Left ventricle myocardium inferior (tissue), 1 donor: ENCODE measurements at places on chromosomes 11 and 22. TPM values are rescaled to one million over a fixed set of nuclear protein-coding genes. Genes with fewer than 3 reads are reported as not detected.

GRCh38 chr11:119424775-119425174, 1.8 kb upstream of the THY1 start:
- peaks cover 79% of the 10 kb centered on the region for H3K27me3 ChIP-seq
- no peak overlapping the region for H3K4me3 ChIP-seq
- no peak overlapping the region for H3K27ac ChIP-seq
- DNase-seq, result no peak
- peaks cover 25% of the 10 kb centered on the region for H3K4me1 ChIP-seq
- H3K36me3 ChIP-seq, result no peaks in the 10 kb centered on the region

The CSNK1E gene
- total RNA-seq, result 76.1 TPM

GRCh38 chr11:117204283-117205080, 5.3 kb downstream of the TAGLN start:
- H3K36me3 ChIP-seq, result peaks cover 22% of the 10 kb centered on the region
- H3K27me3 ChIP-seq, result no peaks in the 10 kb centered on the region
- DNase-seq, result no peak
- no peak overlapping the region for H3K4me3 ChIP-seq
- peak overlapping the region; percentile 78 for H3K27ac ChIP-seq
- H3K4me1 ChIP-seq, result peaks cover 43% of the 10 kb centered on the region

DNA sequence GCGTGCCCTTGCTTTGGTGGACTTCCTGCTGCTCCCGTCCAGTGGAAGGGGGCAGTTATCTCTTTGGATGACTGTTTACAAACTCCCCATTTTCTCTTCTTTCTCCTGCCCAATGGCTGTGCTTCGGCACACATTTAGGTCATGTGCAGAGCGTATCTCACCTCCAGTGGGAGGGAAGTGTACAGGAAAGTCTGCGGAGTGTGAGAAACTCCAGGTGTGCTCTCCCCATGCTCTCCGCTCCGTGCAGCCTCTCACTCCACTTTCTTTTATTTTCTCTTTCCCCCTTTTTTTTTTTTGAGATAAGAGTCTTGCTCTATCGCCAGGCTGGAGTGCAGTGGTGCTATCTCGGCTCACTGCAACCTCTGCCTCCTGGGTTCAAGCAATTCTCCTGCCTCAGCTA, 11.9 kb upstream of the TEF start:
- no peak for DNase-seq
- H3K4me3 ChIP-seq, result no peak overlapping the region
- peaks cover 38% of the 10 kb centered on the region for H3K4me1 ChIP-seq
- H3K27me3 ChIP-seq, result no peaks in the 10 kb centered on the region

DNA sequence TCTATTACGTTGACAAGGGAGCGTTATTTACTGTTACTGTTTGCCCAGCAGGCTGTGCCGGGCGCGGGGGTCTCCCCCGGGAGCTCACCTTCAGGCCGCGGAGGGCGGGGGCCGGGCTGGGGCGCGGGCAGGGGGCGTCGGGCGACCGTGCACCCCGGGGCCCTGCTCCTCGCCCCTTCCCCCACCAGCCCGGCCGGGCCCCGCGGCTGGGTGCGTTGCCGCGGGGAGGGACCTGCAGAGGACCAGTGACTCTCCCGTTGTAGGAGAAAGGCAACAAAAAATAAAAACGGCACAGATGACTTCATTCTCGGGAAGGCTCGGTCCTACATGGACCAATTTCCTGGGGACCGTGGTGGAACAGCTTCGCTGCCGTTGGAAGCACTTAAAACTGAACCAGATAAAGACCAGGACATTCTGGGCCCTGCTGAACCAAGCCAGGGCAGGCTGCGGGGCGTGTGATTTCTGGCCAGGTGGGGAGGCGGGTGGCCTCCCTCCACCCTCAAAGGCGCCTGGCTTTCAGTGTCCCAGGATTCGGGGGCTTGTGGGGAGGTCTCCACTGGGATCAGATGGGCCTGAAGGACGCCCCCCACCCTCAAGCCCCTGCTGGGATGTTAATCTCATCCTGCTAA, 57.4 kb downstream of the IGLL1 start:
- peaks cover 32% of the 10 kb centered on the region for H3K4me1 ChIP-seq
- DNase-seq, result no peak
- peak overlapping the region; percentile 68 for H3K4me3 ChIP-seq

DNA sequence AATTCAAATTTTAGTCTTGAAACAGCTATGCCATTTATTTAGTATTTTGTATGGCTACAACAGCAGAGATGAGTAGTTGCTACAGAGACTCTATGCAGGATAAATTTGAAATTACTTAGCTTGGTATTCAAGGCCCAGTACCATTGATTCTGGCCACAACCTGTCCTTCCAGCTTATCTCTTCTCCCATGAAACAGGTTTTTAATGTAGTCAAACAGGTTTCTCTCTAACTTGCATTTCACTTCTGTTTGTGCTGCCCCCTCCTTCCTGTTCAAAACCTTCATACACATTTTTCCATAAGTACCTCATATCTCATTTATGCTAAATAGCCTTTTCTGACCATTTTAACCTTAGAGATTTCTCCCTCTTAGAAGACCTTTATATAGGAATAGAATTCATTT, 3.3 kb downstream of the USP47 start:
- no peak for DNase-seq
- no peaks in the 10 kb centered on the region for H3K36me3 ChIP-seq
- peak overlapping the region; percentile 89 for H3K4me3 ChIP-seq
- peak overlapping the region; percentile 98 for H3K27ac ChIP-seq

The MMP27 gene
- total RNA-seq, result not detected

The SLN gene
- total RNA-seq, result 64.0 TPM

DNA sequence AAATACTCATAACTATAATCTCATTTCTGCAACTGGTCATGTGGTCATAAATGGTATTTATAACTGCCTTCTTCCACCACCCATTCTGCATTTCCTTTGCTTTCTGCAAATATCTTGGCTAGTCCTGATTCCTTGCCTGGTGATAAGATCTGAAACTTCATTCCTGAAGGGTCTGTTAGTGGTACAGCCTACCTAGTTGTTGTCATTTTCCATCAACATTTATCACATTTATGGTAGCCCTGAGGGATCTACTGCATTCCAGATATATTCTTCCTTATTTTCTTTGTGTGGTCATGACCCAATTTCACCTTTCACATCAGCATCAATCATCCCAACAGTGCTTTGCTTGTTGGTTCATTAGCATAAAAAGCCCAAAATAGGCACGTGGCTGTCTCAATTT, 50.1 kb downstream of the DDX6 start:
- H3K27ac ChIP-seq, result no peak overlapping the region
- no peak for DNase-seq
- no peaks in the 10 kb centered on the region for H3K4me1 ChIP-seq
- no peaks in the 10 kb centered on the region for H3K36me3 ChIP-seq

The OR8G1 gene
- total RNA-seq, result not detected

GRCh38 chr11:11607772-11608171, 14.0 kb downstream of the GALNT18 start:
- H3K4me3 ChIP-seq, result no peak overlapping the region
- H3K27ac ChIP-seq, result no peak overlapping the region
- H3K36me3 ChIP-seq, result no peaks in the 10 kb centered on the region
- H3K4me1 ChIP-seq, result peaks cover 68% of the 10 kb centered on the region
- no peak for DNase-seq

The ISX gene
- not detected for total RNA-seq

The SMIM35 gene
- not detected for total RNA-seq

The SMTNL1 gene
- total RNA-seq, result not detected

The FANCF gene
- 5.3 TPM for total RNA-seq

The BLID gene
- total RNA-seq, result 0.36 TPM

DNA sequence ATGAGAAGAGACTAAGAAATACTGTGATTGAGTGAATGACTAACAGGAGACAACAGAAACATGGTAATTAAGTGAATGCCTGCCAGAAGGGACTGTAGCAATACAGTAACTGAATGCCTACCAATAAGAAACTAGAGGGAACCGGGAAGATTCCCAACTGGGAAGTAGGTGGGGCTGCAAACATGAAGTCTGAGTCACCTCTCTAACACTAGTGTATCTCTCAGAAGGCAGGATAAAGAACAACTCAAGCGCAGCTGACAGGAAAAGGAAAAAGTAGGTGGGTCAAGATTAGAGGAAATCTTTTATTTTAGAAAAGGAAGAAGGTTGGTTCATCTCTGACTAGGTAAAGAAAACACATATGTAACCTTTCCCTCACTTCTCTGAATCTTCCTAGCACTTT, 14.0 kb downstream of the C11orf42 start:
- no peaks in the 10 kb centered on the region for H3K27me3 ChIP-seq
- H3K27ac ChIP-seq, result peak overlapping the region; percentile 43
- peaks cover 30% of the 10 kb centered on the region for H3K4me1 ChIP-seq
- H3K36me3 ChIP-seq, result peaks cover 86% of the 10 kb centered on the region
- DNase-seq, result no peak
- no peak overlapping the region for H3K4me3 ChIP-seq

DNA sequence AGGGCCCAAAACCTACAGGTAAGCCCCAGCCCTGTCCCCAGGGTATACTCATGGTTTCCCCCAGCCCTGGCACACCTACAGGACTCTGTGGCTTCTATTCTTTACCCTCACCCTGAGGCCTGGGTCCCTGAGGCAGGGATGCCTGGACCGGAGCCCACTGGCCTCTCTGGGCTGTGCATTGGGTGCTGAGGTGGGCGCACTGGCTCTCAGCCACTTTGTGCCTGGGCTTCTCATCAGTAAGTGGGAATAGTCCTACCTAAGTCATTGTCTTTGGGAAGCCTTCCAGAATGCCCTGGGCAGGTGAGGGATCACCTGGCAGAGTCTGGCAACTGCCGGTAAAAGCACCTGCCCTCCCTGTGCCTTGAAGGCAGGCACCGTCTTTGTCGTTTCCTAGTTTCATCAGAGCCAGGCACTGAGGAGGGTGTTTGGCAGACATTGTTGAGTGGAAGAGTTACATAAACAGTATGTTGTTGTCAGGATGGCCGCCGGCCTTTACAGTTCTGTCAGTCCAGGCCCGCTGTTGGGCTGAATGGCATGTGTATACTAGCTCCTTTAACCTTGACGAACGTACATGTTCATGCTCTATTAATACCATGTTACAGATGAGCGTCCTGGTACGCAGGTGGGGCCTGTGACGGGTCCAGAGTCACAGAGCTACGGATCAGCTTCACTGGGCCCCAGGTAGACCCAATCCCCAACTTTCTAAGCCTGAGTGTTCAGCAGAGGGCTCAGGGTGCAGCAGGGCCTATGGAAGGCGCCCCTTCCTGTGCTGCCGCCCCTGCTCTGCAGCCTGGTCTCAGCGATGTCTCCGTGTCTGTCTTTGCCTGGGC, 23.0 kb downstream of the SHANK3 start:
- H3K4me3 ChIP-seq, result peak overlapping the region; percentile 67
- peaks cover 18% of the 10 kb centered on the region for H3K36me3 ChIP-seq
- H3K4me1 ChIP-seq, result peaks cover 86% of the 10 kb centered on the region

The ACR gene
- total RNA-seq, result 0.30 TPM

DNA sequence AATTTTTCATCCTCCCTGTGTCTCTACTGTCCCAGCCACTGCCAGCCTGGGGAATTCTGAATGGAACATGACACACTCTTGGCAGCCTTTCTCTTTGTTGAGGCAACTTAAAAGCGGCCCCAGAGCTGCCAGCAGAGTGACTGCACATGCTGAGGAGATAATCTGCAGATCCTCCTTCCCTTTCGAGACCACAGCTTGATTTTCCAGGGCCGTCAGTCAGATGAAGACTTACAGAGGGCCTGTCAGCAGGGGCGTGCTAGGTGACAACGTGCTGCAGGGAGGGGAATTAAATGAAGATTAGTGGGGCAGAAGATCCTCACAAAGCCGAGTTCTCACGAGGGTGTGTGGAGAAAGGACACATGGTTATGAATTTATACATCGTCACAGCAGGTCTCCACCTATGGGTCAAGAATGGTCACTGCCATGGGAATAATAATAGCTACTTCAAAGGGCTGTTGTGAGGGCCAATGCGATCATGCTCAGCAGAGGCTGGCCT, 193.5 kb upstream of the PITPNB start:
- peak; percentile 48 for DNase-seq
- H3K27me3 ChIP-seq, result no peaks in the 10 kb centered on the region
- H3K27ac ChIP-seq, result peak overlapping the region; percentile 79
- peaks cover 35% of the 10 kb centered on the region for H3K4me1 ChIP-seq

GRCh38 chr11:75946531-75947530, 131.8 kb downstream of the UVRAG start:
- peak overlapping the region; percentile 67 for H3K27ac ChIP-seq
- DNase-seq, result no peak
- peaks cover 39% of the 10 kb centered on the region for H3K4me1 ChIP-seq
- H3K4me3 ChIP-seq, result no peak overlapping the region

DNA sequence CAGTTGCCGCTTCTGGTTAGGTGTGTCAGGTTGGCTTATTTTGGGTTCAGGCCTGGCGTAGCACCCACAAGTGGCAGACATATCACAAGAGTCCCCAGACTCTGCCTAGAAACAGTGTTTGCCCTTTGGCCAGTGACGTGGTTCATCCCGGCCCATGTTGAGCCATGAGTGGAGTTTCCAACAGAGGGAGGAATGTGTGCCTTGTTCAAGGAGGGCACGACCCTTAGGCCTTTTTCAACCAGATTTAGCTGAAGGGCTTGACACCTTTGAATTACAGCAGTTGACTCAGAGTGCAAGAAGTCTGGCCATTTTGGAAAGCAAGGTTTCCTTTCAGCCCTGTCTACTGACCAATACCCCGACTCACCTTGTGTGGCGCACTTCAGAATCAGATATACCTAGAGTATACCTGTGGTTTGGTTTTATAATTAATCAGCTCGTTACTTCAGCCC, 15.1 kb upstream of the AIFM3 start:
- H3K4me3 ChIP-seq, result no peak overlapping the region
- DNase-seq, result no peak
- H3K27ac ChIP-seq, result no peak overlapping the region
- H3K36me3 ChIP-seq, result peaks cover 45% of the 10 kb centered on the region
- H3K27me3 ChIP-seq, result no peaks in the 10 kb centered on the region
- H3K4me1 ChIP-seq, result peaks cover 20% of the 10 kb centered on the region

The ARHGAP20 gene
- total RNA-seq, result 0.16 TPM

GRCh38 chr11:111336582-111337256, 38.4 kb downstream of the POU2AF3 start:
- peaks cover 9% of the 10 kb centered on the region for H3K4me1 ChIP-seq
- H3K27ac ChIP-seq, result no peak overlapping the region
- no peak for DNase-seq
- no peaks in the 10 kb centered on the region for H3K27me3 ChIP-seq
- no peaks in the 10 kb centered on the region for H3K36me3 ChIP-seq

GRCh38 chr11:813456-814096, 3.8 kb downstream of the RPLP2 start:
- H3K4me1 ChIP-seq, result peaks cover 36% of the 10 kb centered on the region
- H3K36me3 ChIP-seq, result peaks cover 27% of the 10 kb centered on the region
- H3K27ac ChIP-seq, result no peak overlapping the region
- DNase-seq, result no peak
